ENCODE measurements at places on chromosomes 6 and 20.
A peak's percentile ranks its signal among the peaks of the same experiment; 100 is the strongest.

DNA sequence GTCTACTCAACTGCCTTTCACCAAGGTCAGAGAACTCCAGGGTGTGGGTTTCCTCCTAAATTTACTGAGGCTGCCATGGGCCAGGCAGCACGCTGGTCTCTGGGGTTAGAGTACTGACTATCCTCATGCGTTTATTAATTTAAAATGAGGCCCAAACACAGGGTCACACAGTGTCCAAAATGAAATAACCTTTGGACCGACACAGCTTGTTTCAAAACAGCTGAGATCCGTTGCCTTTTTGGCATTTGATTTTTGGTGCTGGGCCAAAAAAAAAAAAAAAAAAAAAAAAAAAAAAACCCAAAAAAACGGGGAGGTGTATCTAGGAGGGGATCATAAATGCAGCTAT is 14.6 kb upstream of the TOX2 start:
- no peak for DNase-seq

DNA sequence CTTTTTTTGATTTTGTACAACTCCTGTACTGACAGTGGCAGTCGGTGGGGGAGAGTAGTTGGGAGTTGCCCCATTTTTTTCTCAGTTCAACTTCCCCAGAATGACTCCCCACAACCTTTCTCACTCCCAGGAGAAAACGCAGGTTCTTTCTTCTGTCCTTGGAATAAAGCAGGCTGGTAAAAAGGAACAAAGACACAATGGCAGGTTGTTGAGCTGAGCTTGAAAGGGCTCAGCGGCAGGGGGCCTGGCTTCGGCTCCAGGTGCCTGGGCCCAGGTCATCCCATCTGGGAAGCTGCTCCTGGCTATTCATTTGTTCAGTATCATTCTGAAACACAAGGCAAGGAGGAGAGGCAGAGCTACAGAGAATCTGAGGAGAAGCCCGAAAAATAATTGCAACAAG is 46.2 kb downstream of the PROKR2 start:
- no peak for DNase-seq

GRCh38 chr6:139570166-139570565 is 195.7 kb upstream of the CITED2 start:
- DNase-seq = no peak

- no peak for DNase-seq
These were observed 113.1 kb upstream of the ZNF217 start for GRCh38 chr20:53706466-53707370.

- DNase-seq = no peak
These were observed 67.3 kb downstream of the DACT2 start for GRCh38 chr6:168252267-168252666.

DNA sequence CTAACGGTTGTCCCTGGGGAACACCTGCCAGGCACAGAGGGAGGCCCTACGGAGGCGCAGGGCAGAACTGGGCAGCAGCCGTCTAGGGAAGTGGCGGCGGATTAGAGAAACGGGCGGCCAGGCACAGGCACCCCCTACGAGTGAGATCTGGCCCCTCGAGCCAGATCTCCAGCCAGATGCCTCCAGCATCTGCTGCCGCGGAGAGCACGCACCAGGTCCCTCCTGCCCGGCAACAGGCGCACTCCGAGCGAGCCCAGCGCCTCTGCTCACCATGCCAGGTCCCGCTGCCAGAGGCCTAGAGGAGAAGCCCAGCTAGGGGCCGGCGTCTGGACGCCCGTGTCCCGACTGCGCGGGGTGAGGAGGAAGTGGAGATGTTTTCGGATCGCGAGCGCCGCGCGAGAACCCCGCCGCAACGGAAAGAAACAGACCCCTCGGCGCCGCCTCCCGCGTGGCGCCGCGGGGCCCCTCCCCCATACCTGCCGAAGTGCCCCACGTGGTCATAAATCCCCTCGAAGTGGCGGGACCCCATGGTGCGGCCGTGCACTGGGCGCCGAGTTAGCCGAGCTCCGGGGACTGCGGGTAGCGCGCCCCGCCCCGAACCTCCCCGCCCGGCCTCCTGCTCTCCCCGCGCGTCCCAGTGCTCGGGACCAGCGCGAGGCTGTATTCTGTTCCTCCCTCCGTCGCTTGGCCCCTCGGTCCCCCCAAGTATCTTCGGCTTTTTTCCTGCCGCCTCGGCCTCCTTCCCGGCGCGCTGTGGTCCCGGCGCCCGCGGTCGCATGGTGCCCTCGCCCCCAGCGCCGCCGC is at the start of gene SLC22A16:
SLC22A16 (minus strand) TSS at position 568 of the 804 bp plus-strand sequence; CDS start at position 529, 39 bp downstream.
- DNase-seq = peak; percentile 52

DNA sequence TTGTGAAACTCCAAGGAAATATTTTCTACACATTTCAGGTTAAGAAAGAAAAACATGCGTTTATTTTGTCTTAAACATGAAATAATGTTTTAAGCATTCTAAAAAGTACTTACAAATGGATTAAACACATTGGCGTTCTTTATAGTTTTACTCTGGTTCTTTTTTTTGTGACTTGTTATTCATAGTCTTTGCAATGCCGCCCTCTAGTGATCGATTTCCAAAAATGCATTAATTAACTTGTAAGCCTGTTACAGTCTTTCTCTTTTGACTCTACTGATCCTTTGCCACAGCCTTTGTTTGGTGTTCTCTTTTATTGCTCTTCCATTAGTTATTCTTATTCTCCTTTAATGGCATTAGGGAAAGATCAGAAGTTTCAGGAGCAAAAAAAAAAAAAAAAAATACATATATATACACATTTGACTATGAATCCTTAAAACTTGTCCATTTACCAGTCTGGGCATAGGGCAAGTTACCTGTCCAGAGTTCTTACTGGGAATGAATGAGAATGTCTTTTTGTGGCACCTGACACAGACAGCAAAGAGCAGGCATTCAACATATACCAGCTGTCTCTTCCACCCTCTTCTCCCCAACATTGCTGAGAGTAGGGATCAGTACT is 59.9 kb downstream of the MACROD2 start:
- DNase-seq = peak; percentile 38

- no peak for DNase-seq
These were observed 672 bp downstream of the CEP43 start for GRCh38 chr6:166999884-167000253.

DNA sequence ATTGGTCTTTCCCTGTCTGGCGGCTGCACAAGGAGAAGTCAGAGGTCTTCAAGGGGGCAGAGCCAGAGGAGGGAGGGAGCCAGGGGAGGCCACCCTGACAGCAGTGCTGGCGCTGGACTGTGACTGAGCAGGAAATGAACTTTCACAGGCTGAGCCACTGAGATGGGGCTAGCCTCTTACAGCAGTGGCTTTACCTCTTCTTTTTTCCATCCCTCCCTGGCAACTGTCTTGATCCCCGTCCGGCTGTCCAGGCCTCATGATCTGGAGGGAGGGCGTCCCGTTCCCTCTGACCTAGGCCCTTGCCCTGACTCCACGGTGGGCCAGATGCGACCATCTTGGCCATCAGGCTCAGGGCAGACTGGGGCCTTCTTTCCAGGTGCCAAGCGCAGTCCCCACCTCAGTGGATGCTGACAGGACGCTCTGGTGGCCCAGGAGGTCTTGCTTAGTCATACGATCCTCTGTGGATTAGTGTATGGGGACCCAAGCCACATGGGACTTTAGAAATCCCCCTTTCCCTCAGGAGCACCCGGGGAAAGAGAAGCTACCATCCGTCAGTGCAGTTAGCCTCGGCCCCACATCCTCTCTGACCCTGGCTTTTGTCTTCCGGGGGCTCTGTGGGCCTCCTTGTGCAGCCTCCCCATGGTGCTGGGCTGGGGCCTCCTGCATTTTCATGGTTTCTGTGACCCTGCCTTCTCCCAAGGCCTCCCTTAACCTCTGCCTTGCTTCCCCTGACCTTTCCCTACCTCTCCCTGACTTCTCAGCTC is 57.4 kb upstream of the CCDC167 start:
- DNase-seq = no peak

- no peak for DNase-seq
These were observed 52.1 kb downstream of the RIPOR2 start for GRCh38 chr6:24883618-24884017.

GRCh38 chr6:14540810-14541540 is 423.4 kb downstream of the CD83 start:
- DNase-seq = no peak

DNA sequence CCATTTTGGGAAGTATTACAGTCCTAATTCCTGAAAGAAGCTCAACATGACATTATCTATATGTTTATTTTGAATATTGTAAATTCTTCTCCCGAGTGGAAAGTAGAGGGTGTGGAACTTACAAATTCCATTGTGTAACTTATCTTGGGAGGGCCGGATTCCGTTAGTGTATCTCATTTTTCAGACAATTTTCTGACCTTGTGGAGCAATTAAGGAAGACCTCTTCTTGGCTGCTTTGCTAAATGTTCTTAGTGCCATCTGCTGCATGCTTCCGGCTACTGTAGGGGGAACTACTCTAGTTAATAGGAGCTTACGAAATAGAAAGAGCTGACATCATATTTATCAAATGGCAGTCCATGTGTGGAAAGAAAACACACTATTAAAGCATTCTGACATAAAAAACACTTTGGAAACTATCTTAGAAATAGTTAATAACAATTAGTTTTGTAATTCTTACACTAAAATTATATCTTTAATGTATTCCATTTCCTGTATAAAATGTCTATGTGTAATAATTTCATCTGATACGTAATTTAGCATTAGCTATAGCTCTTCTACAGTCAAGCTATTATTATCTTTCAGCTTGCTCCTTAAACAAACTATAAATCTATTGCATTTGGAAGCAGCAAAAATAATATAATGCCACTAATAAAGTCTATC is 41.5 kb upstream of the KCNQ5 start:
- peak; percentile 3 for DNase-seq

GRCh38 chr20:52240802-52241201 is 49.2 kb upstream of the ZFP64 start:
- no peak for DNase-seq

DNA sequence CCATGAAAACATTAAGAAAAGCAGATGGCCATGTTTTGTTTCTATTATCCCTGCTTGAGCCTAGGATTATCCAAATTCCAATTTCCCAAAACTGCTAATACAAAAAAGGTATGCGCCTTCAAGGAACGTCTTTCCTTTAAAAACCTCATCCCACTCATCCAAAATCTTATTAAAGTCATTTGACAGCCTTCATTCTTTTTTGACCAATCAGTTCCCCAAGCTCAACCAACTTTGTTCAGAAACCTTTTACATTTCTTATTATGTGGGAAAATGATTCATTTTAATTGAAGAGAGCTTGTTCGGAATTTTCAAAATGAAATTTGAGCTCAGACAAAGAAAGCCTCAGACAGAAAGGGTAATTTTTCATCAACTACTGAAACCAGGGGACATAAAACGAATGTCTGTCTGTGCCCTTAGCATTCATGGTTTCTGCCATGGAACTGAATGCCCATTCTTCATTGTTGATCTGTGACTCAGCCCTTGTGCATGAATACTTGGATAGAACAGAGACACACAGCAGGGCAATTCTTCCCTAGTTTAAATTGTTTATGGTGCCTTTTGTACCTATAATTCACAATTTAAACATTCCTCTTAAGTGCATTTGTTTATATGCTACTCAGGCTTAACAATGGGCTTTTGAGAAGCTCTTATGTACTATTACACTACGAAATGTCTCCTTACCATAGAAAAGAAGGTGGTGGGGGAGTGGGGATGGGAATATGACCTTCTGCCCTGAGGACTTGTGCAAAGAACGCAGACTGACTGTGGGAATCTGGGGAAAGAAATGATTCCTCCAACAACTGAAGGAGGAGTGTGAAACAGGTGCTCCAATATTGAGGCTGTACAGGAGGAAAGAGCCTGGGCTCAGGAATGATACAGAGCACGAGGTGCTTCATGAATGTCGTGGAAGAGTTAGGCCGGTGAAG is 49.8 kb upstream of the ERVFRD-1 start:
- DNase-seq = no peak

- no peak for DNase-seq
These were observed 3.9 kb downstream of the PEDS1 start for GRCh38 chr20:50149481-50150254.

DNA sequence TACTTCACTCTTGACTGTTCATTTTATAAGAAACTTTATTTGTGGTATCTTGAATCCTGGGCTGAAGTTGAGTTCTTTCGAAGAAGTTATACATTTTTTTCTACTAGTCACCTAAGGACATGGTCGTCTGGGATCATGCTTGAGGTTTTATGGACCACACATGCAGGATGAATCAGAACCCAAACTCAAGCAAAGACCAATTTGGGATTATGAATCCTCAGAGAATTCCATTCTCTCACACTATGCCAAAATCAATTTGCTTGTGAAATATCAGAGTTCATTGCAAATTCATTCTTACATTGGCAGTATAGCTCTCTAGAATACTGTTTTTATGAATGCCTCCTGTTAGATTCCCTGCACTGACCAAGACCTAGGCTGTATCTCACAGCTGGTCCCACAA is 114.3 kb upstream of the HDAC2 start:
- no peak for DNase-seq

- no peak for DNase-seq
These were observed 713.9 kb upstream of the MARCKS start for GRCh38 chr6:113143206-113143605.

- no peak for DNase-seq
These were observed 109.0 kb upstream of the RIN2 start for GRCh38 chr20:19649041-19649440.

DNA sequence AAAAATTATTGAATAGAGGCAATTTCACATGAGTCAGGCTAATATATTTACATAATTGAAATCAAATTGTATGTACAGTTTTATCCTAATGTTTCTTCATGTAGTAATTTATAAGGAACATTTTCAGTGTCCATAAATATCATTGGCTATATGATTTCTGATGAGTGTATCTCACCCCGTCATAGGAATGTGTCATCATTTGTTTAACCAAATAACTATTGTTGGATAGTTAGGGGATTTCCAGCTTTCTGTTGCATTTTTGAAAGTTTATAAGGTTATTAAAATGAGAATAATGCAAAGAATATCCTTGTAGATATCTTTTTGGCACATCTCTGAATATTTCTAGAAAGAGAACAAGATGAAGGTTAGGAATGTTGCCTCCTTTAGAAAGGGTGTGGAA is 39.0 kb downstream of the SYTL3 start:
- no peak for DNase-seq

DNA sequence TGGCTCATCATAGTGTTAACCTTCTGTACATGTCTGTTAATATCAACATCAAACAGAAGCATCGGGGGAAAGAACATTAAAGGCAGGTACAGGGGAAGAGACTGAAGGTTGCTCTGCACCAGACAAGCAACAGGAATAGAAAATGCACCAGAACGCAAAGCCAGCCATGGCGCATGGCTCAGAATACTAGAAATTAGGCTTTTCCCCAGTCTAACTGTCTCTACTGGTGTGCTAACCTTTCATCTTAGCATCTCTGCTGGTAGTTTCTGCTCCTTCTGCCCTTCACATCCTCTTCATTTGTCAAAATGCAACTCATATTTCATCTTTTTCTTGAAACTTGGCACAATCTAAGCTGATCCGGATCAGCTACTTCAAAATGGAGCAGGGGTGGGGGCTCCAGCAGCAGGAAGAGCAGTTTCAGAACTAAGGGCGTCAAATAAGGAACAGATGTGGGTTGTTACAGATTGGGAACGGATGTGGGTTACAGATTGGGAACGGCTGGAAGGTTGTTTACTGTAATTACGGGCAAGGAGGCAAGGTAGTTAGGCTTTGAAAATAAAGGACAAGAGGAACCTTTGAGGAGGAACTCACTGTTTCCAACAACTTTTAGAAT is 13.1 kb upstream of the RNASET2 start:
- DNase-seq = no peak

Data from hematopoietic multipotent progenitor cell treated with erythropoietin and hydrocortisone succinate and interleukin-3 and kit ligand, for 15 days (in vitro differentiated cells).